Fibroblast of upper back skin (primary cell): ENCODE measurements at places on chromosomes 1 and 21.

GRCh38 chr1:195899762-195900352 is 708.4 kb downstream of the KCNT2 start:
- DNase-seq, result peak; percentile 28

GRCh38 chr1:245790441-245790840 is 635.7 kb downstream of the KIF26B start:
- peak; percentile 86 for DNase-seq

GRCh38 chr1:1157426-1157913 is 16.2 kb upstream of the TTLL10 start:
- peak; percentile 87 for DNase-seq

DNA sequence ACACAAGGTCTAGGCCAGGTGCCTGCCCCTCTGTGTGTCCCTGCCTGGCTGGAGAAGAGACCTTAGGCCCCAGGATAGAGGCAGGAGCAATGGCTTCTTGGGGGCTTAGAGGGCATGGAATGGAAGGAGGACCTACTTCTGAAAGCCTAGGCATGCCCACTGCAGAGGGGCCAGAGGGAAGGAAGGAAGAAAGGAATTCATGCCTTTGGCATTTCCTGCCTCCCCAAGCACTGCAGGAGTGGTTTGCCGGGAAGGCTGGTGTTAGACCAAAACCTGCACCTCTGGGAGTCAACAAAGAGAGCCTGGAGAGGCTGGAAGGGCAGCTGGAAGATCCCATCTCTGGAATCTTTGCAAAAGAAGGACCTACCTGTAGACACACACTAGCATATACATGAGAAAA is 50.7 kb upstream of the KCNE2 start:
- peak; percentile 40 for DNase-seq

DNA sequence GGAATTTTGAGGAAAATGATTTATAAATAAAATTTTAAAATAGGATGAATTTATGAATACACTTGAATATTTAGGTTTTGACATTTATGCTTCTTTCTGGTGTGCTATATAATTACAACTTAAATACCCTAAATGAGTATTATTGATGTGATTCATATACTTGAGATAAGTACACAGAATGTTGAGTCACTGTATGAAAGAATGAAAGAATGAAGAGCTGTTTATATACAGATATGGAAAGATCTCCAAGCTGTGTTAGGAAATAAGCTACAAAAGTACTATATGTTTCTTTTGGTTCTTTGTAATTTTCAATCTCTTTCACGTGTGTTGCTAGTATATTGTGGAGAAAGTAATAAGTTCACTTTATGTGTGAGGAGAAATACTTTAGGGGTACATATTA is 147.2 kb downstream of the RASAL2 start:
- peak; percentile 38 for DNase-seq

GRCh38 chr1:107515702-107516101 is 374.9 kb downstream of the NTNG1 start:
- DNase-seq, result no peak

DNA sequence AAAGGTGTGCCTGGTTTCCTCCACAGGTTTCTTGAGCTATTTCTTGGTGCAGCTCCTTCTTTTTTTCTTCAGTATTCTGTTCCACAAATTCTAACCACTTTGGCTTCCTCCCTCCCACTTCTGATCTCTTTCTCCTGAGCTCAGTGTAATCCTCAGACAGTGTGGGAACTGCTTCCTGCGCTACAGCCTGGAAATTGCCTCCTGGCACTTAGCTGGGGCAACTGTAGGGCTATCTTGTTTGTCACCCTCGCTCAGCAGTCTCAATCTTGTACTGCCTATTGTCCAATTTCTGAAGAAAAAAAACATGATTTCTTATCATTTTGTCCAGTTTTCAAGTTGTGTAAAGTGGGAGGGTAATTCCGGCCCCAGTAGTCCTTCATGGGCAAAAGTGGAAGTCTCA is 24.0 kb upstream of the GALNT2 start:
- no peak for DNase-seq

DNA sequence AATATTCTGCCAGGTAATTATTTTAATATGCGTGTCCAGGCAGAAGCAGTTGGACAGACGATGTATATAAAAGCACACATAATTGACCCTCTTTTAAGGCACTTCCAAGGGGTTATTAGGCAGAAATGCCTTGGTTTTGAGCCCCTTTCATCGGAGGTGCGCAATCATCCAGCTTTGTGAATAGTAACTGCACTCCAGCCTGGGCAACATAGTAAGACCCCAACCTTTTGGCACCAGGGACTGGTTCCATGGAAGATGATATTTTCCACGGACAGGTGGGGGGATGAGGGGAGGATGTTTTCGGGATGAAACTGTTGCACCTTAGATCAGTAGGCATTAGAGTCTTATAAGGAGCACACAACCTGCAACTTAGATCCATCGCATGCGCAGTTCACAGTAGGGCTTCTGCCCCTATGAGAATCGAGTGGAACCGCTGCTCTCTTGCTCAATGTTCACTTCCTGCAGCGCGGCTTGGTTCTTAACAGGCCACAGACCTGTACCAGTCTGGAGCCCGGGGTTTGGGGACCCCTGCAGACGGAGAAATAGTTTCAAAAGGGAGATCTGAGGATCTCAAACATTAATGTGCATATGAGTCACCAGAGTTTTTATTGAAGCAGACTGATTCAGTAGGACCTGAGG is 1.8 kb upstream of the MCOLN2 start:
- peak; percentile 24 for DNase-seq

DNA sequence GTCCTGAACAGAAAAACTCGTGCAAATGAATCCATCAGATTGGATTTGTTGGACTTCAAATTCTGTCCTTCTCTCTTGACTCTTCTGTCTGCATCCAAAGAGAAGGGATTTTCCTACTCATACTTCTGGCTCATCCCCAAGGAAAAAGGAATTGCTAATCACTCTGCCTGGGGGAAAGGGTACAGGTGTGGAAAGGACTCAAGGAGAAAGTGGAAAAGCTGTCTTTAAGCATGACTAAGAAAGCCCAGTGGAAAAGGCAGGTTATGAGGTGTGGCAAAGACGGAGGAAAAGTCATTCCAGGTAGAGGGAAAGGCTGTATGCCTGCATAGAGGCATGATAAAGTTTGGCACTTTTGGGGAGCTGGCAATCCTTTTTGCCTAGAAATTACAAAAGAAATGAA is 43.4 kb downstream of the PTGS2 start:
- DNase-seq, result no peak

DNA sequence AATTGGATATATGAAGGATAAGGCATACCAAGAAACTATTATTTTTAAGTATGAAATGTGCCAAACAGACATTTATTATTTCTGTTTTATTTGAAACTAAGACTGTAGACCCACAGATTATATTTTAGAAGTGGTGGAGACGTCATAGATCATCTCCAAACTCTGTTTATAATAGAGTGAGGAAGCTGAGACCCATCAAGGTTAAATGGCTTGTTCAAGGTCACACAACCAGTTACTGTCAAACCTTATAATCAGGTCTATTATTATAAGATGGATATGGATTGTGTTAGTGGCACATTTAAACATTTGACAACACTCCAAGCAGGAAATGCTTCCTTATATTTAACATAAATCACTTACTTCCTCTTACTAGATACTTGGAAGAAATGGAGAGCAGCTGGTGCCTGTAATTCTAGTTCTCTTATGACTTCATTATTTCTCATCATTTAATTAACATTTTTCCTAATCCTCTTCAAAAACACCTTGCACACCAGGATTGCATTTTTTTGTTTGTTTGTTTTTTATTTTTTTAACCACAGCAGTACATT is 117.0 kb downstream of the NEK7 start:
- no peak for DNase-seq

- no peak for DNase-seq
Measured at GRCh38 chr1:198939956-198940355, 301.1 kb downstream of the PTPRC start.

DNA sequence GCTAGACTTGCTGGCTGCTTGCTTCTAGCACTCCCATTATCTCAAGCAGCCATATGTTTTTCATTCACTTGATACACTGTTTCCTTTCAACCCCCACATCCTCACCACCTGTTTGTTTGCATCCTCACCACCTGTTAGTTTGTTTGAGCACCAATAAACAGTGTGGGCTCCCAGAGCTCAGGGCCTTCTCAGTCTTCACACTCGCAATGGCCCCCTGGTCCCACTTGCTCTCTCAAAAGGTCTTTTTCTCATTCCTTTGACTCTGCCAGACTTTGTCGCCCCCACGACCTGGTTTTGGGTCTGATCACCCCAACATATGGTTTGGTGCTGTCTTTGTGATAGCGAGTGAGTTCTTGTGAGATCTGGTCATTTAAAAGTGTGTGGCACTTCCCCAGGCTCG is 6.2 kb upstream of the PADI4 start:
- DNase-seq, result no peak

DNA sequence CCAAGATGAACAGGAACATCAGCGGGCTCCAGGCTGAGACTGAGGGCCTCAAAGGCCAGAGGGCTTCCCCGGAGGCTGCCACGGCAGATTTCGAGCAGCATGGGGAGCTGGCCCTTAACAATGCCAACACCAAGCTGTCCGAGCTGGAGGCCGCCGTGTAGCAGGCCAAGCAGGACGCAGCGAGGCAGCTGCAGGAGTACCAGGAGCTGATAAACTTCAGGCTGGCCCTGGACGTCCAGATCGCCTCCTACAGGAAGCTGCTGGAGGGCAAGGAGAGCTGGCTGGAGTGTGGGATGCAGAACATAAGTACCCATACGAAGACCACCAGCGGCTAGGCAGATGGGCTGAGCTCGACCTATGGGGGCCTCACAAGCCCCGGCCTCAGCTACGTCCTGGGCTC is 823.4 kb upstream of the NEGR1 start:
- no peak for DNase-seq

DNA sequence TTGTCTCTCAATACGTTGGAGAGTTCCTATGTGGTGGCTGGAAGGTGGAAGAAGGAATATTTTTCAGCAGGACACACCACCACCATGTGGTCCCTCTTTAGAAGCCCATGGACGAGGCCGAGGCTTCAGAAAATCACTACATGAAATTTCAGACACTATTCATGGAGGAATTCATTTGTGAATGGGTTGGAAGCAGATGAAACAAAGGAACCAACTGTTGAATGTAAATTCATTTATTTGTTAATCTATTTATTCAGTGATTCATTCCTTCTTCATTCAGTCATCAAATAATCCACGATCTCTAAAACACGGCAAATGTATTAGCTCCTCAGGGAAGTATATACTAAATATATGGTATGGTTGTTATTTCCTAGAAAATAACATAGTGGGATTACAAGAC is 12.2 kb downstream of the SLC35F3 start:
- DNase-seq, result peak; percentile 42

GRCh38 chr1:57485643-57486042 is 61.8 kb upstream of the DAB1 start:
- DNase-seq, result peak; percentile 67

DNA sequence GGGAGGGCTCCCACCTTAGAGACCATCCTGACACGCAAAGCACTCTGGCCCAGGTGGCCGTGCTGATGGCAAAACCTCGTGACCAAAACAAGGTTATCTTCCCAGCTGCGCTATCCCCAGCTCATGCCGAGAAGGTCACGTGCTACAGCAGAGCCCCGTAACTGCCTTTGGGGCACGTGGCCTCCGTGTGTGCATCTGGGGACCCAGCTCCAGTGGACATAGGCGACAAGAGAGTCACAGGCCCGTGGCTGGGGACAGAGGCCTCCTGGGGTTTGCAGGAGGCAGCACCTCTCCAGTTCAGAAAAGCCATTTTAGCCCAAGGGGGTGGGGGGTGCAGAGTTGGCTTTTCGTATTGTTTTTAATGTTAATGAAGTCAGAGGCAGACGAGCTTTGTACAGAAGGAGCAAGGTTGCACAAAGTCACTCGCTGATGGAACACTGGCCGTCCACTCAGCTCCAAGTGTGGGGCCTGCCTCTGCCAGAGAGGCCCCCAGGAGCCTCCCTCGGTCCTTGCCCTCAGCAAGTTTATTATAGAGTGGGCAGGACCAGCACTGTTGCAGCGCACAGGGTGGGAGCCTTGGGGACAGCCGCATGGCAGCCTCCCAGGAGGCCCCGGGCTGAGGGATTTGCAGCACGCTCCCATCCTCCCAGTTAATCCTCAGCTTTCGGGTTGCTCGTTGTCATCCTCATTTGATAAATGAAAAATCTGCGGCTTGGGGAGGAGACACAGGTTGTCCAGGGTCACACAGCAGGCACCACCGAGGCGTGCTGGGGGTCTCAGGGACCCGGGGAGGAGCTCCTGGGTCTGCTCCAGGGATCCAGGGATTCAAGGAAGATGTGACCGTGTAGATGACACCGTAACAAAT is 8.0 kb upstream of the PDE9A start:
- DNase-seq, result no peak

DNA sequence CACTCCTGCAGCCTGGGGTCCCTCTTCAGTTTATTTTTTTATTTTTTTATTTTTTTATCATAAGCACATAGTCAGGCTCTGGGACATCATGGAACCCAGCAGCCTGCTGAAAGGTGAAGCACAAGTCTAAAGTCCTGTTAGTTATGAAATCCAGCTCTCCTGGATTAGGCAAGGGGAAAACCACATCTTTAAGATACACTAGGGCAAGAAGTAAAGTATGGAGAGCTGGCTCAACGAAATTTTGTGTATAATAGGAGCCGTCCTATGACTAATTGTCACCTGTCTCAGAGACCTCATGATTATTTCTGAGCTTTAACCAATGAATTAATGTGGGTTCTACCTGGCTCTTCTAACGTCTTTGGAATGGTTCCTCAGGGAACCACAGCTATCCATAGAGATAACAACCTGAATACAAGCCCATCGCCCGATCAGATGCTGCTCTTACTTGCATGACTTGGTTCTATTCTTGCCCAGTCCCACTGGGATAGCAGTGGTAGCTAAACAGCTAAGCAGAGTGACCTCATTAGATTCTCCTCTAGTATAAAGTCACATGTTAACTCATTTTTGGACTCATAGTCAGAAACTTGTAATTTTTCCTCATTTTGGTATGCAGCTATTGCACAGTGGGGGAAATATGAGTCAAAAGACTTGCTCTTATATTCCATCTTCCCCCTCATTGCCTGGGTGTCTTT is 122.7 kb downstream of the LMO4 start:
- DNase-seq, result peak; percentile 85

DNA sequence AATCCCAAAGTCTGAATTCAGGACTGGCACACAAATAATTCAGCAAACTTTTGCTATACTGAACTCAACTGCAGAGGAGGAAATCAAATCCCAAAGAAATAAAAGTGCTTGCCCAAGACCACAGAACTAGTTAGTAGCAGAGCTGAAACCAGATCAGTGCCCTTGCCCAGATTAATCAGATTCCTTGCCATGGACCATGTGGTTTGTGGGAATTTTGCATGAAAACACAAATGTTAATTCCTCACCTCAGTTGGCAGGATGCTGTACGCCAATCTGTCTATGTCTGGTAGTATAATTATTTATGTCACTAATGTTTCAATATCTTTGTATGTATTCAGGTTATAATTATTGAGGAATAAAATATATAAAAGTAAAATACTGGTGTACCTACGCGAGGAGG is 173.8 kb downstream of the DAB1 start:
- no peak for DNase-seq

- no peak for DNase-seq
Measured at GRCh38 chr1:157497284-157497683, 55.0 kb downstream of the FCRL5 start.

- no peak for DNase-seq
Measured at GRCh38 chr1:89429062-89429461, 65.2 kb downstream of the GBP6 start.
